ENCODE measurements at places on chromosomes 16 and 17.

- DNase-seq: no peak
These were observed 670.7 kb downstream of the MAF start for GRCh38 chr16:78929841-78930240.

- DNase-seq: no peak
These were observed 255.8 kb downstream of the CDH11 start for GRCh38 chr16:64866021-64866420.

- DNase-seq: no peak
These were observed 16.6 kb downstream of the UBALD2 start for GRCh38 chr17:76281573-76282371.

DNA sequence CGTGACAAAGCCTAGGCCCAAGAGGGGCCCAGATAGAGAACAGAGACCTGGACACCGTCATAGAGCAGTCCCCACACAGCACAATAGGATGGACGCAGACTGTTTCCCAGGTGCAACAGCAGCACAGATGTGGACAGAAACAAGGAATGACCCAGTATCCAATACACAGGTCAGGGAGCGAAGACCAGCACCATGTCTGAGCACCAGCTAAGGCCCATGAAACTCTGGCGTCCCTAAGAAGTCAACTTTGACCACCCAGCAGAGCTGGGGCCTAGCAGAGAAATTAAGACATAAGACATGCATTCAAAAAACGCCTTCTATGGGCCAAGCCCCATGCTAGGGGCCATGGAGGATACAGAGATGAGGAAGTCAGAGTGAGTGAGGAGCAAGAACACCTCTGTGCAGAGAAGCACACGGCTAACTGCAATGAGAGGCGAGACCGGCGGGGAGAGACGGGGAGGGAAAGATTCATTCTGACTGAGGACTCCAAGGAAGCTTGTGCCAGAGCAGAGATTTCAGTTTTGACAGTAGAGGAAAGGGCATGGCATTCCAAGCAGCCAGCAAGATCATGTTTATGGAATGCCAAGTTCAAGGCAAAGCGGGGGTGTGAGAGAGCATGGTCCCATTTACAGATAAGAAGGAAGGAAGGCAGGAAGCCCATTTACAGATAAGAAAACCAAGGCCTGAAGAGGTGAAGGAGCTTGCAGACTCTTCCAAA, 50.8 kb downstream of the PITPNM3 start:
- DNase-seq: no peak

- DNase-seq: no peak
These were observed 721 bp upstream of the WFIKKN2 start for GRCh38 chr17:50834429-50835300.

DNA sequence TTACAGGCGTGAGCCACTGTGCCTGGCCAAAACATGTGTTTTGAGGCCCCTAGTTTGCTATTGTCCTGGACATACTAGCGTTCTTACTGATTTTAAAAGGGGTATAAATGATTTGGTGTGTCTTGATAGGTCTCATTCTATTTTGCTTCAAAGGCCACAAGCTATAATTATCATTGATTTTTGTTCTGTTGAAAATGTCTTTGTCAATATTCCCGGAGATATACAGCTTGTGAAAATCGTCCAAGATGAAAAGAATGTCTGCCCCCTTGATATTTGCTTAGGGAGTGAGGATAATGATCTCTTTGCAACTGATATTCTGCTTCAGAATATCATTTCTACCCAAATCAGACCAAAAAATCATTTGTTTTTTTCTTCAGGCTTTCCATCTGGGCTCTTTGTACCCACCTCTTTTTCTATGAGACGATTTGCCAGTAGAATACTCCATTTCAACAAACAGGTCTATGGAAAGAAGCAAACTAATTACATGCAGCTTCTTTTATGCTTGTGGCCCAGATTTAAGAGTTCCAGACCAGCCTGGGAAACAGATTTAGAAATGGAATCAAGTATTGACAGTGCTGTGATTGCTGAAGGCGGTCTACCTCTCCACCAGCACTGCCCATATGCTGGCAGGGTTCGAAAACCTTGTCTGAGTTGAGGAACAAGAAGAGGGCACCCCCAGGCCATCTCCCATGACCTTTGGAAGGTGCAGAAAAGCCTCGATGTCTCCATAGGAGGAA, 14.1 kb upstream of the ST6GALNAC1 start:
- DNase-seq: no peak

GRCh38 chr17:77324227-77324626, 183.5 kb downstream of the SEC14L1 start:
- no peak for DNase-seq

DNA sequence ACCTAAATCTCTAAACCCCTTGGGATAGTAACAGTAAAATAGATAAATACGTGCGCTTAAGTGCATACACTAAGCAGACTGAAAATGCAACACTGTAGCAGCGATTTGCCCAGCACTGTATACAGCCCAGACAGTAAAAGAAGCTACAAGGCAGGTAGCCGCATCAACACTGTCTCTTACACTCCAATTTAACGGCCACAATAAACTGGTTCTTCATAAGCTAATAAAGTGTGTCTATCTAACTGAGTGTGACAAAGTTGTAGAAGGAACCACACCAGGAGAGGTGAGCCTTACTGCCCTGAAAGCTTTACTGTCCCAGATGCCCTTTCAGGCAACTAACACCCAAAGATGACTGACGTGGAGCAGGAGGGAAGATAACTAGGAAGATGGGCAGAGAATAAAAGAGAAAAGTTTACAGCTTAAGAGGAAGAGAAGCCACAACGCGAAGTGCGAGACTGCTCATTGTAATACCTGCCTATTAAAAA, 847 bp downstream of the ZDHHC7 start:
- no peak for DNase-seq

- DNase-seq: no peak
These were observed 378.3 kb downstream of the CPPED1 start for GRCh38 chr16:12425134-12425941.

GRCh38 chr16:143456-143855, 5.0 kb upstream of the NPRL3 start:
- no peak for DNase-seq

GRCh38 chr17:82876602-82877379, 37.0 kb upstream of the ZNF750 start:
- no peak for DNase-seq

- no peak for DNase-seq
These were observed 42.2 kb downstream of the RPH3AL start for GRCh38 chr17:310111-311010.

GRCh38 chr16:29820271-29820701, at the start of gene MVP:
Gene MVP, plus strand, starts transcription at chr16:29820462. Its CDS starts 10,088 bp downstream, at chr16:29830550.
- no peak for DNase-seq

- no peak for DNase-seq
These were observed 2.5 kb downstream of the ALOX15B start for GRCh38 chr17:8041249-8041928.

GRCh38 chr17:62619417-62620155, 7.9 kb upstream of the MRC2 start:
- no peak for DNase-seq

GRCh38 chr17:39775031-39775430, 37.3 kb downstream of the GRB7 start:
- no peak for DNase-seq

GRCh38 chr16:14454391-14454790, 175.7 kb downstream of the PARN start:
- no peak for DNase-seq

DNA sequence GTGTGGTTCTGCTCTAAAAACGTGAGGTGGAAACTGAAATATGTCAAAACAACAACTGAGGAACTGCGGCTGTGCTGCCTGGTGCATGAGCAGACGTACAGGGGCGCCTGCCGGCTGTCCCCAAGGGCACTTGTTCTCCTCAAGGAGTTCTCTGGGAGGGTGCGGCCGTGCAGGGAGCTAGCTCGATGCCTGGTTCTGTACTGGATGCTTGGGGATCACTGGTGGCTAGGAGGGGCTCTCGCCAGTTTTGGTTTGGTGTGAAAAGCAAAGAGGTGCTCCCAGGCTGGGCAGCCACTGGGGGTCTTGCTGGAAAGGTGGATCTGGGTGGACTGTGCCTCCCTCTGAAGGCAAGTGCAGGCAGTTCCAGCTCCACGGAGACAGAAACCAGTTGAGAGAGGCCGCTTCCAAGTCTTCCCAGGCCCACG, 41.9 kb upstream of the ATP2A3 start:
- DNase-seq: no peak

DNA sequence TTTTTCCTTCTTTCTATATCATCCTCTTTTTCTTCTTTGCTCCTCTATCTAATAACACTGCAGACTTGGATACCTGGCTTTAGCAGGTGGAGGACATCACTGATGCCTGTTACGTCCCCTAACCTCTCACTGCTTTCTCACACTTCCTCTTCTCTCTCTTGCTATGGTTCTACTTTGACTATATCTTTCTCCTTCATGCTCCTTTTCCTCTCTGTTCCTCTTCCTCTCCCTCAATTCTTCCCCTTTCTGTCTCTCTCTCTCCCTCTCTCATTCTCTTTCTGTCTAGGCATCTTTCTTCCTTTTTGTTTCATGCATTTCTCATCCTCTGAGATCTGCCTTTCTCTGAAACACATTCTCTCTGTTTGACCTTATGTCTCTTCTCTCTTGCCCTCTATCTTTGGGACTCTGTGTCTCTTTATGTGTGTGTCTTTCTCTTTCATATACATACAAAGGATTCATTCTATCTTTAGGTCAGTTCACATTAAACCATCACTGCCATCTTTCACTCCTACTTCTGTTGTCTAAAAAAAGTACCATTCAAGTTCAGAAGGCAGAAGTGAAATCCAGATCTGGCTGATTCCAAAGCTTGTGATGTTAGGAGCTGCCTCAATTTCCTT, 353.7 kb downstream of the SHISA9 start:
- DNase-seq: no peak

GRCh38 chr16:12752159-12752558, 51.5 kb downstream of the CPPED1 start:
- DNase-seq: no peak

GRCh38 chr16:78513838-78514237, 414.4 kb downstream of the WWOX start:
- no peak for DNase-seq

DNA sequence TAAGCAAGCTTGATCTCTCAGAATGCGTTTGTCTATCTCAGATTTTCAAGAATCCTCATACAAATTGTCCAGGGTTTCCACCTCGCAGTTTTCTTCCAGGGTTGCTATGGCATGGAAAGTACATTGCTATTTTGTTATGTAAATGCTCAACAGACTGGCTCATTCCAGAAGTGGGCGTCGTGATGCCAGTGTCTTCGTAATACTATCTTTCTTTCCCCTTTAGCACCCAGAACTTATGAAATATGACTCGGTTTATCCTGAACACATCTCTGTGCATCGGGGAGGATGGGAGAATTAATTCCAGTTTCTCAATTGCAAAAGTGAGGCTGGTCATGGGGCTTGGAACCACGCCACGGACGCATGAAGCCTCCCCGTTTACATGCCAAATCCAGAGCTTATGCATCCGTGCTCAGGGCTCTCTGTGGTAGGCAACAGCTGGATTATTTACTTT, 405.0 kb downstream of the WWOX start:
- no peak for DNase-seq

DNA sequence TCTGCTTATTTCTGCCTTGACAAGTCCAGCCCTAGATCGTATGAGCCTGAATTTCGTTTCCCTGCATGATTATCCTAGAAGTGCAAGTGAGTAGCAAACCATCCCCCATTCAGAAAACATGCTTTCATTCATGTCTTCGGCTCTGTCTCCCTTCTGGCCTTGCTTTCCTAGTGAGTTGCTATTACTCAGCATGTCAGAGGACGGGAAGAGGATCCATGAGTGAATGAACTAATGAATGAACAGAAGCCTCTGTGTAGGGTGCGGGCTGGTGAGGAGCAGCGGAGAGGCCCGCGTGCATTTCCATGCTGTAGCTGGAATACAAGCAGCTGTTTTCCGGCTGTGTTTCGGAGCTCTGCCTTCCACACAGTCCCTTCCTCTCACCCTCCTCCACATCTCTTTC, 155.7 kb upstream of the NOL11 start:
- no peak for DNase-seq

DNA sequence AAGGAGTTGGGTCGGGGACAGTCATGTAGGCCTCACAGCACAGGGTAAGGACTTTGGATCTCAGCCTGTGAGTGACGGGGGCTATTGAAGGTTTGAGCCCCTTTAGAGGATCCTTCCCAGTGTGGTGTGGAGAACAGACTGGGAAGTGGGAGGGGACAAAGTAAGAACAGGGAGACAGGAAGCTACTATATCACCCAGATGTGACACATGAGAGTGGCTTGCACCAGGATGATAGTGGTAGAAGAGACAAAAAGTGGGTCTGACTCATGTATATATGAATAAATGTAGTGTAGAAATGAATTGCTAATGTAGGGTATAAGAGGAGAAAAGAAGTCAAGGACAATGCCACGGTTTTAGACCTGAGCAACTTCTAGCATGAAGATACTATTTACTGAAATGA, 4.5 kb downstream of the NUP93 start:
- no peak for DNase-seq

GRCh38 chr16:87278191-87279093, 38.8 kb downstream of the C16orf95 start:
- no peak for DNase-seq

DNA sequence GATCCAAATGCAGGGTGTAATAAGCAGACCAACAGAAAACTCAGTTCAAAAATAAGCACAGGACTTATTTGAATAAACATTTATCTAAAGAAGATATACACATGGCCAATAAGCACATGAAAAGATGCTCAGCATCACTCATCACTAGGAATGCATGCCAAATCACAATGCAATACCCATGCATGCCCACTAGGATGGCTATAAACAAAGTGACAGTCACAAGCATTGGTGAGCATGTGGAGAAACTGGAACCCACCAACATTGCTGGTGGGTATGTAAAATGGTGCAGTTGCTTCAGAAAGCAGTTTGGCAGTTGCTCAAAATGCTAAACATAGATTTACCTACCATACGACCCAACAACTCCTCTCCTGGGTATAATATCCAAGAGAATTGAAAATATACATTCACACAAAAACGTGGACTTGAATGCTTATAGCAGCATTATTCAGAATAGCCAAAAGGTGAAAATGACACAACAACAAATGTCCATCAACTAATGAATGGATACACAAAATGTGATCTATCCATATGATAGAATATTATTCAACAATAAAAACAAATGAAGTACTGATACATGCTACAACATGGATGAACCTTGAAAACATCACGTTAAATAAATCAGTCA, 20.1 kb downstream of the UBE2O start:
- no peak for DNase-seq

DNA sequence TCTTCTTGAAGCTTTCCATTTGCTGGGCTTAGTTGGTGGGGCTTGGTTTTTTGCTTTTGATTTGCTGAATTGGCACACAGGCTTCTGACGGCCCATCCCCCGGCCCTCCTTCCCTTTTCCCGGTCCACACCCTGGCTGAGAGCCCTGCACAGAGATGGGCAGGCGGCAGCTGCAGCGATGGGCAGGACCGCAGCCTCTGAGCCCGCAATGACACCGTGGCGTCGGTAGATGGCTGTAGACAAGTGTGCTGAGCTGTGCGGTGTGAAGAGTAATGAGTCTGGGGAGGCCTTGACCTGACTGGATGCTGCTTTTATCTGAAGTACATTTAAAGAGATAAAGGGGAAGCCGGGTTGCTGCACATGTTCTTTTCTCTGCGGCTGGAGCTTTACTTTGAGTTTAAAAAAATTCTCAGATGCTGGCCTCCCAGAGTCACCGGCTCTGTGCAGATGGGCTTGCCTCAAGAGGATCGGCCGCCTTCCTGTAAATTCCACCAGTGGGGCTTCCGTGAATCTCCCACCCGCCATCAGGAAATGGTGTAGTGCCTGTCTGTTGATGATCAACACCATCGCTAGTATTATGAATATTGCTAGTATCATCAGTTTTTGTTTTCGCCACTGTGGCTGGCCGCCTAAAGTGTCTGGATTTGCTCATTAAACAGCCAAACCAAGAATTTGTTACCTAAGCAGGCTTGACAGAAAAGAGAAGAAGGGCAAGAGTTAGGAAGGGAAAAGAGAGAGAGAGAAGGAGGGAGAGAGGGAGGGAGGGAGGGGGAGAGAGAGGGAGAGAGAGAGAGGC, 245.6 kb upstream of the RBFOX1 start:
- DNase-seq: no peak
